ENCODE measurements at places on chromosomes 3 and 15.

DNA sequence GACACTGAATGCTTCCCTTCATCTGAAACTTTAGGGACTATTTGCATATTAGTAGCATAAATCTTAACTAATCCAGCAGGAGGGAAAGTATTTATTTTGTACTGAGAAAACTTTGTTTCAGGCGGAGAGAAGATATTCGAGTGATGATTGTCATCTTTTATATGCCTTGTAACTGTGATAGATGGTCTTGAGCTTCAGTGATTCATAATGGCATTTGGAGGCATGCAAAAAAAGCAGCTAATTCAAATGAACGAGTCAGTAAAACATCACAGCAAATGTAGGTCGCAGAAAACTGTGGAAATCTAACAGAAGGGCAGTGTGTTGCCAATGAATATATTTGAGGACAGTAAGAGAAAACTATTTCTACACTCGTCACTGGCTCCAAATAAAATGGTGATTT is 643.7 kb upstream of the NAALADL2 start:
- DNase-seq = no peak

DNA sequence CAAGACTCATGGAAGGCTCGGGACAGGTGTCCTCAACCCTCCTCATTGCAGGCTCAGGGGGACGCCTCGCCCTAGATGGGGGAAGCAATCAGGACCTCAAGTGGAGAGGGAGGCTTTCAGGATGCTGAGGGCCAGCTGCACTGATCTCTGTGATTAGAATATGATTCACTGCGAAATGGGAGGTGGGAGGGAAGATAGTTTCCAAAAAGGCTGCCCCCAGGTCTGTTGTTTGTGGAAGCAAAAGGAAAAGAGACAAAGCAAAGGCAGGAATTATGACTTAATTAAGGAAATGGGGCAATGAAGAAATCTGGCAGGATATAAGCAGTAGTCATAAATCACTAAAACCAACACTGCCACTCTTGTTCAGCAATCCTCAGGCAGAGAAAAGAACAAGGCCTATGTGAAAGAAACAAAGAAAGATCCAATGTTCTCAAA is 85.6 kb upstream of the ABHD17C start:
- no peak for DNase-seq

- no peak for DNase-seq
Measured at GRCh38 chr15:70045045-70045444, 52.7 kb downstream of the TLE3 start.

DNA sequence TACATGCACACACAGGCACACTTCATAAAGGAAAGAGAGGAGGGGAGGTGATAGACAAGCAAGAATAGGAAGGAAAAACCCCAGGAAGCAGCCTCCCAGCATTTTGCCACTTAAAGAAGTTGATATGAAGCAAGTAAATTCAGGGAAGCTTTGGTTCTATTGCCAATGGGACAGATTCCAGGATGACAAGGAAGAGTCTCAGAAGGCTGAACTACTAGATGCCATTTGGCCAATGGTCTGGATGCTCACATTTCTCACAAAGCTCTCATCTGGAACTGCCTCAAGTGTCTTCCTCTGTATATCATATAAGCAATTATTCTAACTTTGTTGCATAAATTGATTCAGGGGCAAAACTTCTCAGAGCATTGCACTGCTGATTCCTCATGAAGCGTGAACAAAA is 78.8 kb upstream of the STRIT1 start:
- no peak for DNase-seq

Data from NCI-H1694 treated with DMSO at 0.1 percent for 48 hours (cell line).